ENCODE measurements at places on chromosomes 4 and X.

DNA sequence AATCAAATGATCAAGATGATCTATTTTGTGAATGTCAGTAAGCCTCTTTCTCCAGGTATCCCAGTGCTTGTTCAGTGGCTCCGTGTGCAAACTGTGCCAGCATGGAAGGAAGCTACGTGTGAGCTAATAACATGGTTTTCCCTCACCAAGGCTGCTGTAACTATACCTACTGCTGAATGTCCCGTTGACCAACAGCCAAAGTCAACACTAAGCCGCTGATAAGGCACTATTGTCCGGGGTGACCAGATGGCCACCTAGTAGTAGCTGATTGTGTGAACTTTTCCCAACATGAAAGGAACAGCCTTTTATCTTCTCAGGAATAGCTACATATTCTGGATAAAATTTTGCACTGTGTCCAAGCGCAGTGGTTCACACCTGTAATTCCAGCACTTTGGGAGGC is 58.0 kb upstream of the ABCG2 start:
- DNase-seq: no peak

- DNase-seq: no peak
Measured at GRCh38 chr4:53813998-53814397, 222.7 kb upstream of the LNX1 start.

DNA sequence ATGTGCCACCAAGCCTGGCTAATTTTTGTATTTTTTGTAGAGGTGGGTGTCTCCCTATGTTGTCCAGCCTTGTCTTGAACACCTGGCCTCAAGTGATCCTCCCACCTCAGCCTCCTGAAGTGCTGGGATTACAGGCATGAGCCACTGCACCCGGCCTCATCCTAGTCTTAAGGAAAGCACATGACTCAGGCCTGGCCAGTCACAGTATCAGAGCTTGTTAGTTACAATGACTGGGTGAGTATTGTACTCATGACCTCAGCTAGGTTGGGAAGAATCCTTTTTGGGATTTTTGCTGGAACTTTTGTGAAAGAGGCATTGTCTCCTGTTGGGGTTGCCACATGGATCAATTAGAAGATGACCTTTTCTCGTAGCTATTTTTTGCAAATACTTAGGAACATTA is 292.8 kb downstream of the RAPGEF2 start:
- no peak for DNase-seq

- no peak for DNase-seq
Measured at GRCh38 chr4:42703813-42704212, 46.9 kb upstream of the ATP8A1 start.

DNA sequence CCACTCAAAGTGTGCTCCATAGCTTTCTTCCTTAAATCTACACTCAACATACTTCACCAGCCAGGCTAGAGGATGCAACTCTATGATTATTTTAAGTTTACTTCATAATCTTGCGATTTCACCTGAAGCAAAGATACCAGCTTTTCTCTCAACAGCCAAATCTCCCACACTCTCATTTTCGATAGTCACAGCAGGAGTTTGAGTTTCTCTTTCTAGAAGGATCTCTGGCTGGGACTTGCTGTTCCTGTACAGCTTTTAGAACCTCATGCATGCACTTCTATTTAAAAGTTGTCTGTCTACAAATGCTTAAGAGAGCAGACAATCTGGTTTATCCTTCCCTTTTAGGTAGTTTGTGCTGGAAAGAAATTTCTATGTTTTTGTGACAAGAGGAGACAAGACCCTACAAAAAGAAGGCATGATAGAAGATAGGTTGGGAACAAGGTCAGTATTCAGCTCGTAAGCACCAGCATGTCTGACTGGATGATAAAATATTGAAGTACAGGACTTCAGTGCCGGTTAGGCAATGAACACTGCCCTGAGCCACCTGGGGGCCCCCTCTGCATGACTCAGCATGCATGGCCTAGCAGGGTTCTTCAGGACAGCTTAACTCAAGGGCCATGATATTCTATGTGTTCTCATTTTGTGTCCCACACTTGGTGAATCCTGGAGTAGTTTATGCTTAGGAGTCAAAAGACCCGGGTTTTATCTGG is 65.6 kb downstream of the ATXN3L start:
- no peak for DNase-seq

DNA sequence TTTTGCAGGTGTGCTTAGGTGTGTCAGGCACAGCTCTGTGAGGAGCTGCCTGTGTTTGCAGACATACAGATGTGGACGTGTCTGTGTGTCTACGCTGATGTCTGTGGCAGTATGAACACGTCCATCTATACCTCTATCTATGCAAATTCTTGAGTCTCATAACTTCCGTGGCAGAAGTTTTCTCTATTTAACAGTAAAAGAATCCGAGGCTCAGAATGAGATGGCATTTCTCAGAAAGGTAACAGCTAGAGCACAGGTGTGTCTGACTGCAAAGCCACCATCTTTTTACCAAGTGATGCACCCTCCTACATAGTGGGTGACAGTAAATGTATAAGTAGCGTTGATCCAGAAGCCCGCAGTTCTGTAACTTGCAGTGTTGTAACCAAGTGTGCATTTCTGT is 39.9 kb upstream of the CYP4V2 start:
- DNase-seq: no peak

GRCh38 chrX:20309806-20310205 is 43.1 kb upstream of the RPS6KA3 start:
- DNase-seq: no peak

DNA sequence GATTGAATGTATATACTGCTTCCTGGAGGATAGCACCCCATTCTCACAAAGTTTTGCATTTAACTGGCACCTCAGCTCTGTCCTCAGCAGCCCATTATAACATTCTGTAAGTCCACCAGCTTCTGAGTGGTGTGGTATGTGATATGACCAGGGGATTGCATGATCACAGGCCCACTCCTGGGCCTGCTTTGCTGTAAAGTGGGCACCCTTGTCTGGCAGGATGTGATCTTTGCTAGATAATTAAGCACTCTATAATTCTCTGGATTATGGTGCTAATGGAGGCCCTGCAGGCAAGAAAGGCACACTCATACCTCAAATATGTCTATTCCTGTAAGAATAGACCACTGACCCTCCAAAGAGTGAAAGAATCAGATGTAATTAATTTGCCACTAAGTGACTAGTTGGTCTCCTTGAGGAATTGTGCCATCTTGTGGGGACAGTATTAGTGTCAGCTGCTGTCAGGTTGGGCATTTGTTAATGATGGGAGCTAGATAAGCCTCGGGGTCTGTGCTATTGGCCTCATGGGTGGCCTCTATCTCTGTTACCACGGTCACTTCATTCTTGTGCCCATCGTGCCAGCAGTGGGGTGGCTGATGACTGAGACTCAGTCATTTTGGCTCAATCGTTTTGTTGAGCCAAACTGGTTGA is 2.2 kb upstream of the CFI start:
- DNase-seq: no peak

DNA sequence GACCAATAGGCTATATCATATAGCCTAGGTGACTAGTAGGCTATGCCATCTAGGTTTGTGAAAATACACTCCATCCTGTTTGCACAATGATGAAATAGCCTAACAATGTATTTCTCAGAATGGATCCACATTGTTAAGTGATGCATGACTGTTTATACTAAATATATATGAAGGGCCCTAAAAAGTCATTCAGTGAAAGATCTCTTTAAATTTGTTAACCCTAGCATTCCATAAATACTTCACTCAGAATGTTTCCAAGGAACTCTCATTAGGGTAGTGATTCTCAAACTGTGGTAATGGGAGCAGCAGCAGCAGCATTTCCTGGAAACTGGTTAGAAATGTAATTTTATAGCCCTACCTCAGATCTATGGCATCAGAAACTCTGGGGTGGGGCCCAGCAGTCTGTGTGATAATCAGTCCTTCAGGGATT is 74.9 kb downstream of the PRRG1 start:
- no peak for DNase-seq

- no peak for DNase-seq
Measured at GRCh38 chrX:120315776-120316175, 4.5 kb upstream of the TMEM255A start.

DNA sequence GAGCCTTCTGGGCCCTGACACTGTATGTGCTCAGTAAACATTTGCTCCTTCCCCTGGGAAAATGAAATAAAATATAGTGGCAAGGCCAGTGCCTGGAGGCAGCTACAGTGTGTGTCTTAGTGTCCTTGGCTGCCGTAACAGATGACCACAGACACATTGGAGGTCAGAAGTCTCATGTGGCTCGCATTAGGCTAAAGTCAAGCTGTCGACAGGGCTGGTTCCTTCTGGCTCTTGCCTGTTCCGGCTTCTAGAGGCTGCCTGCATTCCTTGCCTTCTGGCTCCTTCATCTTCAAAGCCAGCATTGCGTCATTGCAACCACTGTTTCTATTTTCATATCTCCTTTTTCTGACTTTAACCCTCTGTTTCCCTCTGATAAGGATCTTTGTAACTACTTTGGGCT is 83.6 kb upstream of the STX18 start:
- DNase-seq: no peak

DNA sequence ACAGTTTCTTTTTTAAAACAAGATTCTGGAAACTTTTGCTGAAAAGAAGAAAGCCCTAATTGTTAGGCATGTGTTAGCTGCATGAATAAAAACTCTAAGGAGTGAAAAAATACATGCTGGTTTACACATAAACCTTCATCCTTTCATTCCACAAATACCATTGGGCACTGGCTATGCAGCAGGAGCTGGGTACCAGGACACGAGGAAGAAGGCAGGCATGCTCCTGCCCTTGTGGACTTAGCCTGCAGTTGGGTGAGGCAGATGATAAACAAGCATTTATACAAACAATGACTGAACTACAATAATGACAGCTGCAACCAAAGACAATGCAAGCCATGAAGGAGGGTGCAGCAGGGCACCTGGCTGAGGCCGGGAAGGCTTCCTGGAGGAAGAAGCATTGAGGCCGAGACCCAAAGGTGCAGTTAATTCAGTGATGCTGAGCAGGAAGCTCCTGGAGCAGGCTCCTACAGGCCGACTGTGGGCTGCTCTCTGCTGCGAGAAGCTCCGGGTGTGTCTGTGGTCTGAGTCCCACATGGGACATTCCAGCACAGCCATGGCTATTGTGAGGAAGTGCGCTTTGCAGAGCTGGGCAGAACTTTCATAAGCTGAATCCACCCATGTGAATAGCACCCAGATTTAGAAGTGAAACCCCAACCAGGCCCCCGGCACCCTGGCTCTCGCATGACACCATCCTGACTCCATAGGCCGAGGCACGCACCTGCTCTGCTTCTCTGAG is 44.0 kb upstream of the MXD4 start:
- no peak for DNase-seq

DNA sequence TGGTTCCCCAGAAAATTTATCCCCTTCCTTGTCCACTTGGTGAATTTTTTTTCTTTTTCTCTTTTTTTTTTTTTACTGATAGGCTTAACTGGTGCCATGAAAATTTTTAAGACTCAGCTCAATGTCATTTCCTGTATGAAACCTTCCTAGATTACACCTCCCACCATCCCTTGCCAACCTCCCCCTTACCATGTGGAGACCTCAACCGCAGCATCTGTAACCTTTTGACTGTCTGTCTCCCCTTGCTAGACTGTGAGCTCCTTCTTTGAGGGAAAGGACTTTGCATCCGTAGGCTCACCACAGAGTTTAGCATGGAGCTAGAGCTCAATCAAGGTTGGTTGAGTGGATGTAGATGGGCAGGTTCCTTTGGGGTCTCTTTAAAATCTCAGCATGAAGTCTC is 5.2 kb upstream of the PGRMC1 start:
- DNase-seq: no peak

DNA sequence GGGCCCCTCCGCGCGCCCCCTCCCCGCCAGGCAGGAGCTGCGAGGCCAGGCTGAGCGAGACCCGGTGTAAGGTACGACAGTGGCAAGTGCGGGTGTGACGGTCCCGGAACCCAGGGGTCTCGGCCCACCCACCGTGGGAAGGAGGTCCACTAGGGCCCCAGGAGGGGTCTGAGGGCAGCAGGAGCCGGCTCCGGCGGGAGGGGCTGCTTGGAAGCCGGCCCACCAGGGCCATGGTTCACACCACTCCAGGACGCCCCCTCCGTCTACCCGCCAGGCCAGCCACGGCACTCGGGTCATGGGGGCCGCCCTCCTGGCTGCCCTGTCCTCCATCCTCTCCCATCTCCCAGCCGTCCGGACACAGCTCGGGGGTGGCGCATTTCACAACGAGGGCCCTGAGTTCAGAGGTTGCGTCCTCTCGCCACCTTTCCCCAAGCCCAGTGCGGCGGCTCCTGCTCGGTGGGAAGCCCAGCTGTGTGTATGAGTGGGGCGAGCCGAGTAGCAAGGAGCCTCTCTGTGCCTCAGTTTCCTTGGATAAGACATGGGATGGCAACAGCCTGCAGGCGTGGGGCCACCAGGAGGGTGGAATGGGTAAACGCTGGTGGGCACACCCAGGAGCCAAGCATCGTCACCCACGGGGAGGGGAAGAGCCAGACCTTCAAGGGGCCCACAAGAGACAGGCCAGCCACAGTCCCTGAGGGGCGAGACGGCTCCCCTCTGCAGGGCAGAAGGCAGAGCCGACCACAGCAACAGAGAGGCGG is 81.3 kb downstream of the FAM53A start:
- DNase-seq: no peak

DNA sequence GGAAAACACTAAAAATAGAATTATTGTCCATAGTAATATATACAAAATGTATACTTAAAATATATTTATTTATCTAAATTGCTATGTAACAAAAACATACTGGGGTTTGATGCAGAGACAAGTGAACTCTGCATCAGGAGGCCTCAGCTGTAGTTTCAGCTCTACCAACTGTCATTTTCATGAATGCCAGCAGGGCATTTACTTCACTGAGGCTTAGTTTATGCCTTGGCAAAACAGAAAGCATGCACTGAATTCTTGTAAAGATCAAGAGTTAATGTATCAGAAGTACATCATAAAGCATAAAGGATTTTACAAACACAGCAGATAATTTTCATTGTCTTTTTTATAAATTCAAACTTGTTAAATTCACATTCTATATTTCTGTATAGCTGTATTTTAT is 577.0 kb downstream of the C4orf33 start:
- no peak for DNase-seq

GRCh38 chrX:49308604-49309269 is 5.3 kb downstream of the GAGE10 start:
- no peak for DNase-seq

GRCh38 chrX:136598631-136599030 is 49.3 kb upstream of the CD40LG start:
- DNase-seq: no peak

GRCh38 chrX:1394731-1395501 is 3.0 kb upstream of the SLC25A6 start:
- no peak for DNase-seq

- DNase-seq: no peak
Measured at GRCh38 chr4:576245-576821, at the start of gene TMEM271. Gene TMEM271, minus strand, starts transcription at chr4:576295. Its CDS starts 233 bp downstream, at chr4:576062.

- no peak for DNase-seq
Measured at GRCh38 chr4:61379406-61379805, 179.3 kb downstream of the ADGRL3 start.

GRCh38 chr4:35247047-35247446 is 997.3 kb downstream of the ARAP2 start:
- DNase-seq: no peak

- no peak for DNase-seq
Measured at GRCh38 chr4:33751050-33751449, 2493.3 kb downstream of the ARAP2 start.

- no peak for DNase-seq
Measured at GRCh38 chr4:119125931-119126330, 9.7 kb upstream of the MYOZ2 start.
